Stimulated activated CD8-positive, alpha-beta memory T cell treated with anti-CD3 and anti-CD28 coated beads, Interleukin-12 subunit alpha, Interleukin-12 subunit beta, amount 100 ng/mL, for 1 hour (primary cell): ENCODE measurements at places on chromosomes 5 and 9.

DNA sequence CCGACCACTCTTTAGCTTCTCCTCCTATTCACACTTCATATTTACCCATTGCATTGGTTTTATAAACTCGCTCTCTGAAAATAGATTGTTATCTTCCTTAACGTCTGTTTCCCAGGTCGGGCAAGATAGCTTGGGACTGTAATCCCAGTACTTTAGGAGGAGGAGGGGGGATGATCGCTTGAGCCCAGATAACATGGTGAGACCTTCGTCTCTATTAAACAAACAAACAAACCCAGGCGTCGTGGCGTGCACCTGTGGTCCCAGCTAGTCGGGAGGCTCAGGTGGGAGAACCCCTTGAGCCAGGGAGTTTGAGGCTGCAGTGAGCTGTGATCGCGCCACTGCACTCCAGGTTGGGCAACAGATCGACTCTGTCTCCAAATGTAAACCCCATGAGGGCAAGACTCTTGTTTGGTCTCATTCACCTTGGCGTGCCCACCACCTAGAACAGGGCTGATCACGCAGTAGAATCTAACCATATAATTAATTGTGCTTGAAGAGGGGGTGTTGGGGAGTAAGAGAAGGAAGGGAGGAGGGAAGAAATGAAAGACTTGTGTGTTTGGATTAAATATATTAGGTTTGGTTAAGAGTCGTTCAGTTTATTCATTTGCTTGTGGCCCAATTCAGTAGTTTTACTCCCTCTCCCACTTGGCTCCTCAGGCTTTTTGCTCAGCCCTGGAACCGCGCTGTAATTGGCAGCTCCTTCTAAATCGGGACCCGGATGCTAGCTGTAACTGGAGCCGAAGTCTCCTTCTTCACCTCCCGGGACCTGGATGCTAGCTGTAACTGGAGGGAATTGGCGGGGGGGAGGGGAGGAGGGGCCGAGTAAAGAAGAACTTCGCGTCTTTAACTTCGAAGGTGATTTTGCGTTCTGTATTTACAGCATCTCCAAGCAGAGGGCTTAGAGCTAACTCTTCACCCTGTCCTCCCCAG is 24.9 kb downstream of the CDKN2A start:
- DNase-seq = no peak

- DNase-seq = no peak
These were observed 80.8 kb upstream of the ARAP3 start for GRCh38 chr5:141762790-141763368.

GRCh38 chr9:77988630-77989029 is 43.0 kb downstream of the GNAQ start:
- no peak for DNase-seq

DNA sequence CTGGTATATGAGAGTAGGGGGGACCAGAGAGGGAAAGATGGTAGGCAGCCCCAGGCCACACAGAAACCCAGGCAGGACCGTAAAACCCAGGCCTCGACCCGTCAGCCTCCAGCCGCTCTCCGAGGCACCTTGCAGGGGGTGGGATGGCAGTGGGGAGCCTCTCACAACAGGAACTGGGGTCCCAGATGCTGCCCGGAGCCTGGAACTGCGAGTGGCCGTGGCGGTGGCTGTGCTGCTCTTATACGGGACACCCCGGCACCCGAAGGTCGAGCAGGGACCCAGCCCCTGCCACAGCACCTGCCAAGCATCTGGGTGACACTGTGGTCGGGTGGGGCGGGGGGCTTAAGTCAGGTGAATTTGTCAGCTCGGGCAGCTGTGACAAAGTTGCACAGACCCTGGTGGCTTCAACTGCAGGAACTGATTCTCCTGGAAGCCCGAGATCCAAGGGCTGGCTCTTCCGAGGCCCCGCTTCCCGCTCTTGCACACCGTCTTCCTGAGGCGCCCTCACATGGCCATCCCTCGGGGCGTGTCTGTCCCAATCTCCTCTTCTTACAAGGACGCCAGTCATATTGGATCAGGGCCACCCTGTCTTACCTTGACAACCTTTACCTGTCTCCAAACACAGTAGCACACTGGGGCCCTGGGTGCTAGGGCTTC is 47.6 kb upstream of the EGFL7 start:
- no peak for DNase-seq

DNA sequence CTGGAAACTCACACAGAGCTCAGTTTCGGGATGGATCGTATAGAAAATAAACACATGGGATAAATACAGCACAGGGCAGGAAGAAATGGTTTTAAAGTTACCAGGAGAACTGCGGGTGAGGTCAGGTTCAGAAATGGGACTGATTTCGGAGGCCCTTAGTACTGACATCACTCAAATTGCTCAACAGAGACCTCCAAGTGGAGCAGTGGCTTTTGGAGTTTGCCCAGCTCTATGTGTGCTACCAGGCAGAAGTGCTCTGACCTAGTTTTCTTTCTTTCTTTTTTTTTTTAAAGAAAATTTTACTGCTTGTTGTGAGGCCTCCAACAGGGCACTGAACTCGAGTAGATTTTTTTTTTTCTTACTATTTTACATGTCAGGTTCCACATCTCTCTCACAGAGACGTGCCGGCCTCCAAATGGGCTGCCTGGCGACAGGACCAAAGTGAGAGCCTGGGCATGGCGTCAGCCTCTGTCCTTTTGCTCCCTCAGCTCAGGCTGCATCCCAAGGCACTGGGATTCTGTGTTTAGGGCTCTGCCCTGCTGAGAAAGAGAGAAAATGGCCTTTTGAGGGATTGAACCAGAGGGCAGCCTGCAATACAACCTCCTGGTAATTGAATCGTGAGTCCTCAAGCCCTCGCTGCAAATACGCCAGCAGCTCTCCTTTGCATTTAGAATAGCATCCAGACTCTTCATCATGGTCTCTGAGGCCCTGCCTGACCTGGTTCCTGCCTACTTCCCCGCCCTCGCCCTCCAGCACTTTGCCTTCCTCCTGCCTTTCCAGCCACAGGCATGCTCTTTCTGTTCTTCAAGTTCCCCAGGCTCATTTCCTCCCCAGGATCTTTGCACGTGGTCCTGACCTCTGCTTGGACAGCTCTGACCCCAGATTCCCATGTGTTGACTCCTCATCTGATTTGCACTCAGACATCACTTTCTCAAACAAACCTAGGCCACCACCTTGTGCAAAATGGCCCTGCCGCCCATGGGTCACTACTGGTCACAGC is 173.5 kb downstream of the FGF1 start:
- no peak for DNase-seq

DNA sequence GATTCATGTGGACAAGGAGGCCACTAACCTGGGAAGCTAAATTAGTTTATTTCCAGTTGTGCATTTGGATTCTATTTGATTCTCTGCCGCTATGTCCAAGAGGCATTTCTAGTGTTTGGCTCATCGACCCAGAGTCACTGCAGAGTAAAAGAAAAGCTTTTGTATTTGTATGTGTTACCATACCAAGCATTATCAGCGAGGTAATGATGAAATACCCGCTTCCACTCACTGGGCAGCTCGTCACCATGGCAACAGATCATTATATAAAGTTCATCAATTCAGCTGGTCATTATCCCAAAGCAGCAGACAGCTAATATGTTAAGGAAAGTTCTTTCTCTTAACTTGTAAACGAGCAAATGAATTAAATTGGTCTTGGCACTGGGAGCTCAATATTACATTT is 380.3 kb downstream of the SEMA5A start:
- DNase-seq = no peak

GRCh38 chr5:8919096-8919495 is 626.8 kb downstream of the SEMA5A start:
- DNase-seq = no peak

GRCh38 chr5:118098716-118099115 is 889.6 kb downstream of the DTWD2 start:
- no peak for DNase-seq

DNA sequence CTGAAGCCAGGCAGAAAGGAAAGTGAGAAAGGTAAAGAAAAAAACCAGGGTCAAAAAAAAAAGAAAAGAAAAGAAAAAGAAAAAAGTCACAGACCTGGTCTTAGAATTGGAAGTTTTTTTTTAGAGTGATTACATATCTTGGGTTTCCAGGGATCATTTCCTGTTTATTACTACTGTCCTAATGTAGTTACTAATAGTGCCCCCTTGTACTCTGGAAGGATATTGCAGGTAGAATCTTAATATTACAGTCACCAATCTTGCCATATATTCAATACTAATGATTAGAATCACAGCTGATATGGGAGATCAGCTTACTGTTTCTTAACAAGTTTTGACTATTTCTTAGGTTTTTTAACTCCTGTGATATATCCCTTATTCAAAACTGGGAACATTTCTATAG is 543.2 kb upstream of the CDH6 start:
- no peak for DNase-seq

DNA sequence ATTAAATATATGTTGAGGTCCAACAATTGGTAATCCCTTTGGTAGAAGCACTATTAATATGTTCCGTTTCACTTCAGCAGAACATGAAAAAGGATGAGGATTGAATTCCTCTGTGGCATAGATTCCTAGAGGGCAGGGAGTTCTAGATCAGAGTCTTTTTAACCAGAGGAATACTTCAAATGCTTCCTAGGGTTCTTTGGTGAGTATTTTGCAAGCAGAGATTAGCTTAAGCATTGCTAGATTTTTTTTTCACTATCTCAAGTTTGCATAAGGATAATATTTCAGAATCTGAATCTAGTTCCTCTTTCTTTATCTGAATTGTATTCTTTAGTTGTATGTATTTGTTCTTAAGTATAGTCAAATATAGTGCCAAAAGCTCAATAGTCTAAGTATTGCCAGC is 116.6 kb upstream of the ADAMTSL1 start:
- DNase-seq = no peak

- no peak for DNase-seq
These were observed 45.3 kb downstream of the FBXW11 start for GRCh38 chr5:171961117-171961516.

DNA sequence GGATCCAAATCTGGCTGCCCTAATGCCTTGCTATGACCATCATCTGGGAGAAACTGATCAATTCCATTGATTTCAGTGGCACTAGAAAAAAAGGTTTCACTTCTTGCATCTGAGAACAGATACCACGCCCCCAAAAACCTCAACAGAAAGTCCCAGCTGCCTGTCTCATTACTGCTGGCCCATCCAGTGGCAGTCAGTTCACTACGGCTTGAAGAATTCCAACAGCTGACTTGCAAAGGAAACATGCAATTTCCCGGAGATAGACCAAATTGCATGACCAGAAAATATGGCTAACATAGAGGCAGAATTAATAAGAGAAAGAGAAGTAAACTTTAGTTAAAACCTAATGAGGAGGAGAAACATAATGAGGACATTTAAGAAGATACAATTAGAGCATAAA is 48.6 kb downstream of the UGCG start:
- no peak for DNase-seq

DNA sequence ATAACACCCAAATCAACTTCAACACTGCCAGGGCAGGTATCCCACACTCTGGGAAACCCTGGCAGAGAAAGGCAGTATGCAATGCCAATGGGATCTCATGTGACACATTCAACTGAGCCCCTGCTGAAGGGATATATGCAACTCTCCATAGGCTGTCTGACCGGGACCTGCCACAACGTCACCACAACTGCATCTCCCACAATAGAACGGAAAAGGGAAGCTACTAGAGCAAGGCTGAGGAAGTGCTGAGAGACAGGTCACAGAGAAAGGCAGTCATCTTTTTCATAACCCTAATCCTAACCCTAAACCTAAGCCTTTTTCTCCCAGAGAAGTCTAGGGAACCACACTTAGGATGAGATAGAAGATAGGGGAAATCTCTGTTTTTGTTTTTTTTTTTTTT is 345.9 kb upstream of the CD180 start:
- no peak for DNase-seq

DNA sequence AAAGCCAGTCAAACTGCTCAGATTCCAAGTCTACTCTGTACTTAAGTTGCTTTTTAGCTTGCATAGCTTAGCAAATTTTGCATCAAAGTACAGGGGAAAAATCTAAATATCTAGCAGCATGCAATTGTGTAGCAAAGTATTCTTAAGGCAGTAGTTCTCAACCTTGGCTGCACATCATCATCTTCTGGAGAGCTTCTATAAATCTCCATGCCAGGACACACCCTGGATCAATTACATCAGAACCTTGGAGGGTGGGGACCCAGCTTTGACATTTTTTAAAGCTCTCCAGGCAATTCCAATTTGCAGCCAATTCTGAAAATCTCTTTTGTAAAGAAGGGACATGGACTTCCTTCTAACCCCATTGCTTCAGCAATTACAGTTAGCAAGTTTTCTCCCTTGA is 187.5 kb downstream of the SNCAIP start:
- no peak for DNase-seq

DNA sequence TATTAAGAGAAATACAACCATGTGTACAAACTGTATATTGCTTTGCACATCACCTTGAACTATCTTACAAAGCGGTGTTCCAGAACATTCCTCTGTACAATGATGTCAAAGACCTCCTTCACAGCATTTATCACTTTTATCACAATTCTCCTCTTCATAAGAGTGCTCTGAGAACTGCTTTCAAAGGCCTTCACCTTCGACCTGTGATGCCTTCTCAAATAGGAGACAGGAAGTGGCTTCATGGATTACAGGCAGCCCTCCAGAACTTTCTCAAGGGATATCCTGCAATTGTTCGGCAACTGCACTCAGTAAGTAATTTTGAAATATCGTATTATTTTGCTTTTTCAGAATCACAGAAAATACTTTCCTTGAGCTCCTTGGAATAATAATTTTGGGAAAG is 68.0 kb upstream of the IL7R start:
- DNase-seq = no peak

GRCh38 chr5:55456216-55456895 is 78.4 kb downstream of the PLPP1 start:
- DNase-seq = no peak

- DNase-seq = no peak
These were observed 73.2 kb downstream of the PIK3R1 start for GRCh38 chr5:68288707-68289134.

- no peak for DNase-seq
These were observed 70.4 kb downstream of the OTP start for GRCh38 chr5:77568082-77568481.

DNA sequence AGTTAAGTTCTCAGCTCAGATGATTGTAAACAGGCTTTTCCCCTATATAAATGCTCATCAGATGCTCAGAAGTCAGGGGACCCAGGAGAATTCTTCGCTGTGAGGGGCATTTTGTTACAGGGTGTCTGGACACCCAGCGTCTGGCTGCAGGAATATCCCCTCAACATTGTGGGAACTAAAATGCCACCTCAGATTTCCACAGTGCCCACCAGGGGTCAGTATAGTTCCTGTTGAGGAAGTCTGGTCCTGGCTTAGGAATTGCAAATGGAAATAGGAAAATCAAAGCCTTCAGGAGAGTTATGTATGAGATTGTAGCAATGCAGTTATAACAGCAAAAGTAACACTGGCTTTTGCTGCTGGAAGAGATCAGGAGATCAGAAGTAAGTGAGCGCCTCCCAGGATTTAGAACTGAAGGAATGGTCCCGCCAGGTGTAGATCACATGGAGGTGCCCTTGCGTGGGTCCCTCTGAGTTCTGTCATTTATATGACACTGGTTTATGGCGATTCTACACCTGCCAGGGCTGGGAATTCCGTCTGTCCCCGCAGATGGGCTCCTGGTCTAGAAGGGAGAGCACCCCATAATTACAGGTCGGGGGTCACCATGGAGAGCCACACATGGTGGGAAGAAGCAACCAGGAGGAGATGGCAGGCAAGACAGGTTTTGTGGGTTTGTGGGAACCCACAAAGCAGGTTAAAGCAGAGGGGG is 47.1 kb upstream of the CTSL start:
- DNase-seq = no peak
